ENCODE measurements at places on chromosomes 7 and 10. TPM values are rescaled to one million over a fixed set of nuclear protein-coding genes. Genes with fewer than 3 reads are reported as not detected.

ABLIM1 gene
- 1.3 TPM for total RNA-seq

NPFFR1 gene
- not detected for total RNA-seq

WNT2 gene
- 21.7 TPM for total RNA-seq

DDC gene
- not detected for total RNA-seq

SLC13A1 gene
- not detected for total RNA-seq

VENTX gene
- not detected for total RNA-seq

MMD2 gene
- total RNA-seq, result not detected
